ENCODE measurements at places on chromosomes 2 and 18.

GRCh38 chr2:125543968-125544514, 1111.9 kb upstream of the GYPC start:
- no peak for DNase-seq

- DNase-seq, result no peak
Observed at GRCh38 chr2:227402959-227403358, 15.2 kb upstream of the SCYGR1 start.

DNA sequence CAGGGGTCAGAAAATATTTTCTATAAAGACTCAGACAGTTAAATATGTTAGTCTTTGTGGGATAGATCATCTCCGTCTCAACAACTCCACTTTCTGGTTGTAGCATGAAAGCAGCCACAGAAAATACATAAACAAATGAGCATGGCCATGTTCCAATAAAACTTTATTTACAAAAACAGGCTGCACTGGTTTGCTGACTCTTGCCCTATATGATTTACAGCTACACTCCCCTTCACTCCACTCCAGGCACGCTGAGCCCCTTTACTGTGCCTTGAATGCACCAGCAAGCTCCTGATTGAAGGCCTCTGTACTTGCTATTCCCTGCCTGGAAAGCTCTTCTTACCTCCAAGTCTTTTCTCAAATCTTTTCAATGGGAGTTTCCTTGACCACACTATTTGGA, 5.8 kb upstream of the STAMBP start:
- no peak for DNase-seq

GRCh38 chr18:55584201-55584600, 3.8 kb downstream of the TCF4 start:
- no peak for DNase-seq
